ENCODE measurements at places on chromosomes 6 and 20.

DNA sequence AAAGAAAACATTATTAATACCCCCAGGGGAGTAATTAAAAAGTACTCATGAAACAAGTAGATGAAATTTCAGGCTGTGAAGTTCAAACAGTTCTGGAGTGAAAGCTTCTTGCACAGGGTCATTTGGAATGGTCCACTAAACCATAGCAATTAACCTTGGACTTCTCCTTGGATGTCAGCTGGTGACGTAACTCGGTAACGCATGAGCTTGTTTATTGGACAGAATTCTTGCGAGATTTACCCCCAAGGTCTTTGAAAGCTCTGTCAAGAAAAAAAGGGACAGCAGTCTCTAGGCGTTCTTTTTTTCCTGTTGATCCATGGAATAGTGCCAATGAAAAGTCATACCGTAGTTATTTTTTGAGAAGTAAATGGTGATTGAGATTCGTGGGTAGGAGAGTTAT, 2.2 kb downstream of the CD83 start:
- DNase-seq: no peak

- no peak for DNase-seq
Observed at GRCh38 chr6:148509119-148509799, 166.6 kb downstream of the SASH1 start.

GRCh38 chr6:25053875-25054371, 118.2 kb upstream of the RIPOR2 start:
- no peak for DNase-seq

- no peak for DNase-seq
Observed at GRCh38 chr6:91482498-91482897, 895.6 kb upstream of the MAP3K7 start.

GRCh38 chr6:122623279-122623678, 13.1 kb downstream of the PKIB start:
- DNase-seq: no peak

DNA sequence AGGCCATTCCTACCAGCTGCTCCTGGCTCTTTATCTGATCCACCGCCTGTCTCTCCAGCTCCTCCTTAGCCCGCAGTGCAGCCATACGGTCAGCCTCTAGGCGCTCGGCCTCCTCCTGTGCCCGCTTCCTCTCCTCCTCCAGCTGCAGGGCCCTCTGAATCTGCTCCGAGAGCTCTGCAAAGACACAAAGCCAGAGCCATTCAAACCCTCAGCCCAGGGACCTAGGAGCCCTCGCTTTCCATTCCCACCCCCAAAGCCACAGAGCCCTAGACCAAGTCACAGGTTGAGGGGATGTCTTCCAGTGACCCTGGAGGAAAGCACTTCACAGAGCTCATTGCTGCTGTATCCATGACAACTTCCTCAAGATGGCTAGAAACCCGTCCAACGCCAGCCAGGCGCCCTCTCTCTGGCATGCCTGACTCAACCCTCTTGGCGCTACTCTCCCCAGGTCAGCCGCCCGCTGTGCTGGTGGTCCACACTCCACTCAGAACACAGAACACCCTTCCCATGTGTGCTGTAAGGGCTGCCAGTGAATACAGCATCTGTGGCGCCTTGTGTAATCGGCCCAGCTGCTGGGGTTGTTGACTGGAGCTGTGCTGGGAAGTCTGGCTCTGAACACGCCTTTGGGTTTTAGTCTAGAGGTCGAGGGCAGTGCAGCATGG, 49.3 kb downstream of the EZR start:
- no peak for DNase-seq

- no peak for DNase-seq
Observed at GRCh38 chr6:138648127-138648526, 125.4 kb upstream of the CCDC28A start.

DNA sequence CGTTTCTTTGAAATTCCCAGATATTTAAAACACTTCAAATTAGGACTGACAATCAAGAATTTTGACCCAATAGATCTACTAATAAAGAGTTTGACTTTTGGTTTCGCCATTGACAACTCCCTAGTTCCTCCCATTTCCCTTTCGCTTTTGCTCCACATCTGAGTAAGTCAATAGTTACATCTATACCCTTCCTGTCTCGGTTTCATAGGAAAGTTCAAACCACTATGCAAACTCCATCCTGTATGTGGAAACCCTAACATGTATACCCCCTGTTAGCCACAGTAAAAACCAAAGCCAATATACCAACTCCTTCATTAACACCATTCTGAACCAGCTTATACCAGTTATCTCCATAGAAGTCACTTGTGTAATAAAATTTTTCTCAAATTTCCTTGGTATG, 311.1 kb downstream of the MMUT start:
- no peak for DNase-seq

- DNase-seq: no peak
Observed at GRCh38 chr6:148306286-148306685, 36.4 kb upstream of the SASH1 start.

GRCh38 chr6:87825821-87826221, 123.8 kb upstream of the AKIRIN2 start:
- no peak for DNase-seq

GRCh38 chr20:31922181-31922580, 29.7 kb downstream of the PDRG1 start:
- no peak for DNase-seq

DNA sequence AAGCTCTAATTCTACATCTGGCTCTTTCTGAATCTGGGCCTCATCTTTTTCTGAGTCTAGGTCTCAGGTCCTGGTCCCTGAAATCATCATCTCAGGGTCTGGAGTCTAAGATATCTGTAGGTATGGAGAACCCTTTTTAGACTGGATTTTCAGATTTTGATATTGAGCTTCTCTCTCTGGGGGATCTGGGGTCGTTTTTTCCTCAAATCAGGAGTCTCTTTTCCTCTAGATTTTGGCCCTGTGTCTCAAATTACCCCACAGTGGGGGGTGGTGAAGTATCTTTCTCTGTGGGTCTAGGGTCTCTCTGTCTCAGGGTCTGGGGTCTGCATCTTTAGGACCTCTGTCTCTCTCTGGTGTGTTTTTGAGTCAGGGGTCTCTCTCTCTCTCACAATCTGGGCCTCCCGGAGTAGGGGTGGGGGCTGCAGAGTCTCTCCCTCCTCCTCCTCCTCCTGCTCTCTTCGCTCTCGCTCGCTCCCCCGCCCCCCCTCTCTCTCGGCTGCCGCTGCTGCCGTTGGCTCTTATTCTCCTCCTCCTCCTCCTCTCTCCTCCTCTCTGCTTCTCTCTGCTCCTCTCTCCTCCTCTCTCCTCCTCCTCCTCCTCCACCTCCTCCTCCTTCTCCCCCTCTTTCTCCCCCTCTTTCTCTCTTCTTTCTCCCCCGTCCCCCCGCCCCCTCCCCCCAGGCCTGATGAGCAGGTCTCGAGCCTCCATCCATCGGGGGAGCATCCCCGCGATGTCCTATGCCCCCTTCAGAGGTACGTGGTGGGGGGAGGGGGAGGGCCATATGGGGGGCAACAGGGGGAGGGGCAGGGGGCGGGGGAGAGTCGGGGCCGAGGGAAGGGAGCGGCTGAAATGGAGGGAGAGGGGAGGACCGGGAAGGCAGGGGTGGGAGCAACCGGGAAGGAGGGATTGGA, at the start of gene SYNGAP1:
Gene SYNGAP1 (plus strand): TSS at position 486 of the 911 bp plus-strand sequence. CDS start 200 bp downstream, at position 686.
- no peak for DNase-seq

GRCh38 chr6:165602291-165602690, 60.8 kb downstream of the PDE10A start:
- DNase-seq: no peak

- DNase-seq: no peak
Observed at GRCh38 chr6:128848212-128848935, 34.6 kb upstream of the LAMA2 start.

DNA sequence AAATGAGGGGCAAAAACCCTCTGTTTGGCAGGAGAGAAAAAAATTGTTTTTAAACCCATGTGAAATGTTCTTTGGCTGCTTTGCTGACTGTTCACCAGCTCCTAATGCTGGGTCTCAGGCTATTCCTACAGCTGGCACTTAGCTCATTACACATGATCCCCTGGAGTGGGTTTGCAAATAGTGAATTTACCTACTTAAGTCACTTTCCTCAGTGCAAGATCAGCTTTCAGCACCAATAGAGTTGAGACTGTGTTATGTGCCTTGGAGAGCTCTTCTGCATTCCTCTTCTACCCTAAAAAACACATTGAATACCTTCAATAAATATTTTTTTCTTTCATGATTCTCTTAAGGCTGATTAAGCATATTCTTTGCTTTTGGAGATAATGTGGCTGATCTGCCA, 58.4 kb upstream of the PRDM1 start:
- no peak for DNase-seq

DNA sequence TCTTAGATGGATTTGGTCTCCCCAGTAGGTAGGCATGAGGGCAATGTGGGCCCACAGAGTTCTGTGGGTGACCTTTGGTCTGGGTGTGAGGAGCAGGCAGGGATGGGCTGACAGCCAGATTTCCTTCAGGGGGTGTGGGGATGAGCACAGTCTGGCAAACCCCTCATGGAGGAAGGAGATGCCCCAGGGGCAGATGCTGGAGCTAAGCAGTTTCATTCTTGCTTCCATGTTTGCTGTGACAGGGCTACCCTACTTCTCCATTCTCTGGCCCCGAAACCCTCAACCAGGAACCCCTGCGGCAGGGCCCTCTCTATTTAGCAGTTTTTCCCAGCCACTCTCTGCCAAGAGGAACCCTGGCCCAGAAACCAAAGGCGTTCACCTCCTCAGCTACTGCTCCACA, 40.4 kb downstream of the GCLC start:
- DNase-seq: no peak

- DNase-seq: no peak
Observed at GRCh38 chr20:45306431-45306982, at the start of gene RBPJL. Gene RBPJL, plus strand, starts transcription at chr20:45306840. Its CDS starts 83 bp downstream, at chr20:45306923.

All from SIG-M5 (cell line).